CD4-positive, alpha-beta memory T cell (primary cell): ENCODE measurements at places on chromosomes 7 and 10. TPM values are rescaled to one million over a fixed set of nuclear protein-coding genes. Genes with fewer than 3 reads are reported as not detected.

The ITPRID1 gene
- polyA plus RNA-seq: not detected

The BLNK gene
- polyA plus RNA-seq: not detected

The FANK1 gene
- polyA plus RNA-seq: not detected

The SPDYE2 gene
- not detected for polyA plus RNA-seq

The INHBA gene
- not detected for polyA plus RNA-seq

The MIOS gene
- polyA plus RNA-seq: 15.5 TPM
